ENCODE measurements at places on chromosomes 13 and 19.

GRCh38 chr13:23959231-23959862, 62.0 kb upstream of the C1QTNF9B start:
- DNase-seq: no peak

GRCh38 chr19:7176792-7177191, 107.3 kb downstream of the ZNF557 start:
- no peak for DNase-seq

DNA sequence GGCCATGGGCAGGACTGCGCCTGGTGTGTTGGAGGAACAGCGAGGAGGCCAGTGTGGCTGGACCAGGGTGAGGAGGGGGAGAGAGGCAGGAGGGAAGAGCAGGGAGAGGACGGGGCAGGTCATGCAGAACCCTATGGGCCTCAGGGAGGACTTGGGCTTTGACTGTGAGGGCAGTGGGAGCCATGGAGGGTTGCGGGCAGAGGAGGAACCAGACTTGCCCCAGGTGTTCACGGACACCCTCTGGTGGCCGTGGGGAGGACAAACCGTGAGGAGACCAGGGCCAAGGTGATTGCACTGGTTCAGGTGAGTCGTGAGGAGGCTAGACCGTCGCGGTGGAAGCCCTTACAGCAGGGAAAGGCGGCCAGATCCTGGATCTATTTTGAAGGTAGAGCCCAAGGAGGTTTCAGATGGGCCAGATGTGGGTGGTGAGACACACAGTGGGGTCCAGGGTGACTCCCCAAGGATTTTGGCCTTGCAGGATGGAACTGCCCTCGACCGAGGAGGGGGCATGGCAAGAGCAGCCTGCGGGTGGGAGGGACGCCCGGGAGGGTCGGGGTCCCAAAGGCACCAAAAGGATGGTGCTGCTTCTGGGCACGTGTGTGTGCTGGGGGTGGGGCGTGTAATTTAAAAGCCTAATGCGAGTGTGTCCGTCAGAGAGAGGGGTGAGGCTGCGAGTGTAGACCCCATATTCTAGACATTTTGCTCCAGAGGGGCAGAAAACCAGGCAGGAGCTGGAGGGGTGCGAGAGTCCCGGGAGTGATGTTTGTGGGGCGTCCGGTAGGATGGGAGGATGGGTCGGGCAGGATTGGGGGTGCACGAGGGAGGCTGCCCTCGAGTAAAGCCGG, 2.7 kb upstream of the REXO1 start:
- DNase-seq: no peak

DNA sequence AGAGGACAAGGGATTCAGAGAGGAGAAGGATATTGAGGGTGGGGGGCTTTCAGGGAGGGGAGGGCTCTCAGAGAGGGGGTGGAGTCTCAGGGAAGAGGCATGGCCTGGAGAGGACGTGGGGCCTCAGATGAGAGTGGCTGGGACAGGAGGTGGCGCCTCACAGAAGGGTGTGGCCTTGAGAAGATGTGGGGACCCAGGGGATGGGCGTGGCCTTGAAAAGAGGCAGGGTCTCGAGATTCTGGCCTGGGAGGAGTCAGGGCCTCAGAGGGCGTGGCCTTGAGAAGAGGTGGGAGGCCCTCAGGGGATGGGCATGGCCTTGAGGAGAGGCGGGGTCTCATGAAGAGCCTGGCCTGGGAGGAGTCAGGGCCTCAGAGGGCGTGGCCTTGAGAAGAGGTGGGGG, 23.7 kb upstream of the TNFSF14 start:
- no peak for DNase-seq

GRCh38 chr13:39170711-39171110, 132.5 kb downstream of the NHLRC3 start:
- no peak for DNase-seq

GRCh38 chr19:49506575-49507105, 5.8 kb upstream of the FCGRT start:
- DNase-seq: peak; percentile 84

DNA sequence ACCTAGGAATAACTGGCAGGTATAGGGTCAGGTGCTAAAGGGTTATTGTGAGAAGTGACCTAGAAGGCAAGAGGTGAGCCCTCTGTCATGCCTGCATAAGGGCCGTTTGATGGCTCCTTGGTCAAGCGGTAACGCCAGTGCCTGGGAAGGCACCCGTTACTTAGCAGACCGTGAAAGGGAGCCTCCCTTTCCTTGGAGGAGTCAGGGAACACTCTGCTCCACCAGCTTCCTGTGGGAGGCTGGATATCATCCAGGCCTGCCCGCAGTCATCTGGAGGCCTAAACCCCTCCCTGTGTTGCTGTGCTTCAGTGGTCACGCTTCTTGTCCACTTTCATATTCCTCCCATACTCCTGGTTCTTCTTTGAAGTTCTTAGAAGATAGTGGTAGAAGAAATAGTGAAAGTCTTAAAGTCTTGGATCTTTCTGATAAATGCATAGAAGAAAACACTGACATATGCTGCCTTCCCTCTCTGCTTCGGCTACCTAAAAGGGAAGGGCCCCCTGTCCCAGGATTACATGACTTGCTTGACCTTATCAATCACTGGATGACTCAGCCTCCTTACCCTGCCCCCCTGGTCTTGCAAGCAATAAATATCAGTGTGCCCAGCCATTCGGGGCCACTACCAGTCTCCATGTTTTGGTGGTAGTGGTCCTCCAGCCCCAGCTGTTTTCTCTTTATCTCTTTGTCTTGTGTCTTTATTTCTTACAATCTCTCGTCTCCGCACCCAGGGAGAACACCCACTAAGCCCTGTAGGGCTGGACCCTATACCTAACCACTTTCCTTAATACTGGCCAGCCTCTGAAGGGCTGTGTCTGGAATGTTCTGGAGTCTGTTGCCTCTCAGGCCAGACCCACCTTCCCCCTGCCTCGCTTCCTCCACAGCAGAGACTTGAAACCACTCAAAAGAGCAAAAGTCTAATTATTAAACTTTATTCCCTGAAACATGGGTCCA, 16.1 kb upstream of the ABCC4 start:
- DNase-seq: no peak

Data from B cell (primary cell).